ENCODE measurements at places on chromosomes 13 and 19.

DNA sequence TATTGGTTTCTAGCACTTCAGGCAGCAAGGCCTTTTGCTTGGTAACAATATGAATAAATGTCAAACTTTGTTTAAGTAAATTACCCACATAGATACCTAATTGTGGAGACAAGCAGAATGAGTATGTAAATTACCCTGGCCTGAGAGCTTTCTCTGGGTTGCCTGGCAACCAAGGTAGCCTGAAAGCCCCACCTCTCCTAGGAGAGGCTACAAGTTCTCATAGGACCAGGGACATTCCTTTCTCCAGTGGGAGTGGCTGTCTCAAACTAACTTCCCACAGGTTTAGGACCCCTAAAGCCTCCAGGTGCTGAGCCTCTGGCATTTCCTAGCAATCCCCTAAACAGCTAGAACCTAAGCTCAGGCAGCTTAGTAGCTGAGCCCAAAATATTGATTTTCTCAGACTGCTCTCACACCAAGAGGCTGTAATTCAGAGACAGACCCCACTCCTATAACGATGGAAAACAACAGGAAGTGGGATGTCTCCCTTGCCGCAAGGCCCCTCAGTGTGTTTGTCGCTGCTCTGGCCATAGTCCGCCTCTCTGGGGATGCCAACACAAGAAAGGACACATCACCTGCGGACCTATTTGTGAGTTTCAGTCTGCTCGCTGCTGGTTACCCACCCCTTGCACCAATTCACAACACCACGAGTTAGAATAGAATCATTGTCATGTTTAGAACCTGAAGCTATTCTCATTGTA is 207.3 kb downstream of the DLEU7 start:
- no peak for DNase-seq

GRCh38 chr13:52906122-52906903 is 57.9 kb upstream of the PCDH8 start:
- DNase-seq = no peak

- no peak for DNase-seq
Observed at GRCh38 chr13:77386880-77387606, 60.1 kb upstream of the MYCBP2 start.

GRCh38 chr13:58500938-58501337 is 869.4 kb downstream of the PCDH17 start:
- no peak for DNase-seq

- DNase-seq = no peak
Observed at GRCh38 chr13:48998641-48999292, 23.1 kb downstream of the FNDC3A start.

DNA sequence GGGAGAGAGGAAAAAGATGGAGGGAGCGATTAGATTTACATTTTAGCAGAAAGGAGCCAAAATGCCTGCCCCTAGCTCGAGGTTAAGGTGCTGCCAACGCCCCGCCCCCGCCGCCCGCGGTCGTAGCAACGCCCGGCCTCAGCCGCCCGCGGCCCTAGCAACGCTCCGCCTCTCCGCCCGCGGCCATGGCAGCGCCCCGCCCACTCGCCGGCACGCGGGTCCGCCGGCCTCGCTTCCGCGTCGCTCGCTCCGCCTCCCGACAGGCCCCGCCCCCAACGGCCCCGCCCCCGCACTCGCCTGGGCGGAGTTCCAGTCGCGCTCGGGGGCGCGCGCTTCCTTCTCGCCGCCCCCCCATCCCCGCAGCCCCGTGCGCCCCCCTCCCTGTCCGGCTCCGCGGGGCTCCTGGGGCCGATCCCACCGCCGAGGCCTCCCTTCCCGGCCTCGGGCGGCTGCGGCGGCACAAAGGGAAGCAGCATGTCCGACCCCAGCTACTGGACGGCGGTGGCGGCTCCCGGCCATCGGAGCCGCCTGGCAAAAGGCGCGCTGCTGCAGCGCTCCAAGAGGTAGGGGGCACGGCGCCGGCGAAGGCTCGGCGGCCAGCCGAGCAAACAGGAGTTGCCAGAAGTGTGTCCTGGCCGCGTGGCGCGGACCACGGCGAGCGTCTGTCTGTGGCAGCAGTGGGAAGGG is 20.3 kb downstream of the MAST3 start:
- DNase-seq = peak; percentile 91
